ENCODE measurements at places on chromosomes 3 and 15.

GRCh38 chr15:61752001-61752400 is 308.2 kb downstream of the VPS13C start:
- no peak for DNase-seq

DNA sequence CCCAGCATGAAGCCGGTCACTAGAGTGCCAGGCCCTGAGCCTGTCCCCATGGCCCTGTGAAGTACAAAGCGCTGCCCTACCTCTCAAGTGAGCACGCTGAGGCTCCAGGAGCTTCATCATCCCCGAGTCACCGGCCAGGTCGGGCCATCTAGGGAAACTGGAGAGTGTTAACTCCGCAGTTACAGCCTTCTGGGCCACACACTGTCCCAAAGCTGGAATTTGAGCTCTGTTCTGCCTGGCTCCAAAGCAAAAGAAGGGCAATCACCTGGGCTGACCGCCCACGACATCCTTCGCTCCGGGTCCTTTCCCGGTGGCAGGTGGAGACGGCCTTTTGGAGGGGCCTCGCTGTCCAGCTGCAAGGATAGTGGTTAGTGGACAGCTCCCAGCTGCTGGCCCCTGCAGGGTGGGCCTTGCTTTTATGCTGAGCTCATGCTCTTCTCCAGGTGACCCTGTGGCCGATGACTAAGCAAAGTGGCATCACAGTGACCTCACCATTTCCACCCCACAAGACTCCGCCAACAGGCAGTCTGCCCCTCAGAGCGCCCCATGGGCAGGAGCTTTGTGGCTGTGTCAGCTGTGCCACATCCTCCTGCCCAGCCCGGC is 3.5 kb upstream of the MUC4 start:
- DNase-seq, result no peak

DNA sequence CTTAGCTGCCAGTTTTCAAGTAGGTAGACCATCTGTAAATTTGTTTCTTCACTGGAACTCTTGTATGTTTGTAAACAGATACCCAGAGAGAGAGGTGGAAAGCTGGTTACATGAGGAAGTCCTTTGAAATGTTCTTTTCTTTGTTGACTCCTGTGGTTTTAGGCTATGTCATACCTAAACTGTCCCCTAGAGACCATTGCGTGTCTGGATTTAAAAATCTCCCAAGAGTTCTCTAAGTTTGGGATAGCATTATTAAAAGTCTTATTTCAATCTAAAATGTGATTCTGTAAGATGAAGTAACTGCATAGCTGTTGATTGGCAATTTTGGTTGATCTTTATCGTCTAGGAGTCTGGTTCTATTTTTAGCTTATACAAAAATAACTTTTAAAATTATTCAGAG is 127.2 kb downstream of the GHSR start:
- DNase-seq, result no peak

- no peak for DNase-seq
Measured at GRCh38 chr3:120432150-120432860, 18.5 kb downstream of the FSTL1 start.

DNA sequence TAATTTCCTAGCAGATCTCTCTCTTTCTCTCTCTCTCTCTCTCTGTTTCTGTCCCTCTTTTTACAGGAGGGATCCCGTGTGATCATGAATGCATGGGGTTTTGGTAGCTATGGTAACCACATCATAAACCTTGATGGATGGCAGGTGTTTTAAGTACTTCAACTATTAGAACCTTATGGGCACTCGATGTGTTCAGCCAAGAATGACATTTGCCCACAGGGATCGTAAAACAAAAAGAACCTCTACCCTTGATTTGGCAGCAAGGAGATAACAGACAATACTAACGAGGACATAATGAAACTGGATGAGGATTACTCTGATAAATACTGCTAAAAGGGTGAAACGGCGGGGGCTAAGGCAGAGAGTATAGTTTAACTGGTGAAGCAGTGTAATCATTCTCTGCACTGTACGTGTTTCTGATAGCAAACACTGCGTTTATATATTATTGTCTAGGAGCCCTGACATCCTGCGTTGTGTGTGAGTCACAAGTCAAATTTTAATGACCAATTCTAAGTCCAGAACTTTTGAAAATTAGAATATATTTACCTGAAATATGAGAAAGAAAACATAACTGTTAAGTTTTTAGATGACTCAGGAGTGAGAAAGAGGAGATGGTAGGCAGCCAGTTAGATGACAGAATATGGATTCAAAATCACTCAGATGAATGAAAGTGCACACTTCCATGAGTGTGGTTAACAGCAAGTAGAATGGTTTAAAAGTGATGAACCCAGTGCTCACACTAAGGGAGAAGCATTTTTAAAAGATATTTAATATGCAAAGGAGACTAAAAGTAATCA is 80.3 kb downstream of the OTOL1 start:
- DNase-seq, result no peak

DNA sequence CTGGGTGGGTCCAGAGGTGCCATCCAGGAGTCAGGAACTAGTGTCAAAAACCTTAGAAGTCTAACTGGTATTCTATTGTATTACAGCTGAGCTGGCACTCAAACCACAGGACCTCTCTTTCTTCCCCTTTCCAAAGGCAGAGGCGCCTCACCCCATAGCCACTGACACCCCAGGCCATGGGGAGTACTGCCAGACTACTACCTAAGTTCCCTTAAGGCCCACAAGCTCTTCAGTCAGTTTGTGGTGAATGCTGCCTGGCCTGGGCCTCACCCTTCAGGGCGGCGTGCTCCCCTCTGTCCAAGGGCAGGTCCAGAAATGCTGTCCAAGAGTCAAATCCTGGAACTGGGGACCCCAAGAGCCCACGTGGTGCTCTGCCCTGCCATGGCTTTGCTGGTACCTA is 43.0 kb upstream of the FGF7 start:
- DNase-seq, result no peak

GRCh38 chr15:30990446-30991254 is 778 bp downstream of the MTMR10 start:
- no peak for DNase-seq

DNA sequence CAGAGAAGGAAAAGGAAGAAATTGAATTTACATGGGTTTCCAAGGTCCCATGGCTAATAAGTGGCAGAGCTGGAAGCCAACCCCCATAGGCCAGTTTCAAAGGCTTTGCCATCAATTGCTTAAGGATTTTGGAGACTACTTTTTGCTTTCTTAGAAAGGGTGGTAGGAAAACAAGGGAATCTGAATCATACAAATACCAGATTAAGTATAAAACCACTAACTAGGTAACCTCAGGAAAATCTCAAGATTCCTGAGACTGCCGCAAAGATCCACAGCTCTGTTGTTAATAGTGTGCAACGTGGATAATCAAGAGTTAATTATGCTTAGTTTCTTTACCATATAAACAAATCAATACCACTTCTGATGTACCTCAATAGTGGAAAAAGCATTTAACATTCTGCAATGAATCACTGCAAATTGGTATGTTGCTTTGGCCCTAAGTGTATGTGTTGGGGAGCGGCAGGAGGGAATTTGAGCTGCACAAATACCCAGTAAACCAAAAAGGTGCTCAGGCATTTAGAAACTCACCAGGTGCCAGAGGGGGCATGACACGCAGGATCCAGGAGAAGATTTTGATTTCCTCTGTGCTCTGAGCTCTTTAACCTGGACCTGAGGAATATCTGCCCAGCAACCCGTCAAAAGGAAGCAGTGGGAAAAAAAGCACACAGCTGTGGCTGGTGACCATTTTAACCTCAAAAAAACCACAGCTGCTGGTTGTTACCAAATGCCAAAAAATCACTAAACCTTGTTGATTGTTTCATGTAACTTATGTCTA is 22.0 kb downstream of the AADAC start:
- DNase-seq, result no peak
